ENCODE measurements at places on chromosomes 7 and 10. TPM values are rescaled to one million over a fixed set of nuclear protein-coding genes. Genes with fewer than 3 reads are reported as not detected.

SP8 gene
- not detected for total RNA-seq

SPAM1 gene
- not detected for total RNA-seq

CPA2 gene
- not detected for total RNA-seq

DNA sequence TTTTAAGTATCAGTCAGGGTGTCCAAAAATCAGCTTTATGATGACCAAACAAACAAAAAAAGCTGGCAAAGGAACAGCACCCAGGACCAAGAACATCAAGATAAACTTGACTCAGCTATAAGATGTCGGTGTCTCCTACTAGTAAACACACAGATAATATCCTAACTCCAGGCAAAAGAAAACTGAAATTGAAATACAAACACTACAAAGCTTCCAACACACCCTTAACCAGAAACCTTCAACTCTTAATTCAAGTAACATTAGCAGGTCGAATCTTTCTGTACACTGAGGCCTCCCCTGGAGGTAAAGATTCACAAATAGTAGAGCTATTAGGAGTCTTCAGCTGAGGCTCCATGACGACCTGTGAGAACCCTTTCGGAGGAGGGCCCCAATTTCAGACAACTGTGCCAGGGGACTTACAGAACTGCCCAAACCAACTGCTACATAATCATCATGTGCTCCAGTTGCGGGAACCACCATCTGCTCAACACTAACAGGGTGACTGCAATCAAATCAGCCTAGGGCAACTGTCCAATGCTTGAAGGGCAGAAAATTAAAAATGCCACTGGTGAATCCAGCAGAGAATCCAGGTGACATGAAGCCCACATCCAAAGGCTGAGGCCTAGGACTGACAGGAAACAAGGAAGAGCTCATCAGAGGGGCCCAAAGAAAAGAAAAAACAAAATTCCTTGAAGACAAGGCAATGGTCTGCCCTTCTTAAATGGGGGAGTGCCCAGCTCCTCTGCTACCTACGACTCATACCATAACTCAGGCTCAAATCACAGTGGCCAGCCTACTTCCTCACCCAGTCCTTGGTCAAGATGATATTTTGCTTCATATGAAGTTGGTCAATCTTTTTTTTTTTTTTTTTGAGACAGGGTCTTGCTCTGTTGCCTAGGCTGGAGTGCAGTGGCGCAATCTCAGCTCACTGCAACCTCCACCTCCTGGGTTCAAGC, 20.0 kb downstream of the XPNPEP1 start:
- DNase-seq, result no peak
